ENCODE measurements at places on chromosomes 3 and 15. TPM values are rescaled to one million over a fixed set of nuclear protein-coding genes. Genes with fewer than 3 reads are reported as not detected.

ATP13A4 gene
- 0.13 TPM for total RNA-seq

ASB14 gene
- 23.0 TPM for total RNA-seq

GBE1 gene
- total RNA-seq, result 100 TPM

GOLGA6L9 gene
- total RNA-seq, result 0.66 TPM

TNK2 gene
- total RNA-seq, result 46.4 TPM

GRM2 gene
- total RNA-seq, result 0.66 TPM

DAZL gene
- total RNA-seq, result not detected

TRH gene
- not detected for total RNA-seq

GP9 gene
- total RNA-seq, result not detected

CACNA1D gene
- total RNA-seq, result 0.46 TPM

ANO10 gene
- 16.1 TPM for total RNA-seq

EEFSEC gene
- total RNA-seq, result 25.1 TPM

GRCh38 chr15:97129674-97130073 is 799.2 kb downstream of the NR2F2 start:
- H3K4me3 ChIP-seq, result no peak overlapping the region
- H3K27me3 ChIP-seq, result no peaks in the 10 kb centered on the region
- no peak overlapping the region for H3K27ac ChIP-seq
- DNase-seq, result no peak
- no peaks in the 10 kb centered on the region for H3K4me1 ChIP-seq

DNA sequence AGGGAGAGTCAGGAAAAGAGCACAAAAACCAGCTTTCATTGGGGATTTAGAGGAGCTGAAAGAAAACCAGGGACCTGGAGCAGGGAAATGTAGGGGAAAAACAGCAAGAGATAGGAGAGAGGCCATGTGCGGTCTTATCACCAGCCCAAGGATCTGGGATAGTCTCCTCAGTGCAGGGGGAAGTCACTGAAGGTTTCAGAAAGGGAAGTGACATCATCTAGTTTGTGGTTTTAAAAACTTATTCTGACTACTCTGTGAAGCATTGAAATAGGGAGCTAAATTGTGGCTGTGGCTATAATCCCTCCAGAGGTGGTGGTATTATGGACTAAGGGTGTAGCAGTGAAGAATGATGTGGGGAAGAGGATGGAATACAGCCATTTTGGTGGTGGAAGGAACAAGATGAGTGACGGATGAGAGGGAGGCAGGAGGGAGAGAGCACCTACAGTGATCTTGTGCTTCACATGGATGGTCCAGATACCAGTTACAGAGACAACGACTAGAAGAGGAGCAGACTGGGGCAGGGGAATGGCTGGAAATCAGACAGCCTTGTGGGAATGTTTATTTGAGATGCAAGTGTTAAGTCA is 72.7 kb downstream of the HMG20A start:
- DNase-seq, result no peak
- no peaks in the 10 kb centered on the region for H3K36me3 ChIP-seq
- peaks cover 75% of the 10 kb centered on the region for H3K4me1 ChIP-seq
- H3K27me3 ChIP-seq, result no peaks in the 10 kb centered on the region
- peak overlapping the region; percentile 23 for H3K27ac ChIP-seq
- no peak overlapping the region for H3K4me3 ChIP-seq

GRCh38 chr3:190580417-190580816 is 66.5 kb downstream of the IL1RAP start:
- no peaks in the 10 kb centered on the region for H3K36me3 ChIP-seq
- peaks cover 2% of the 10 kb centered on the region for H3K4me1 ChIP-seq
- H3K27ac ChIP-seq, result peak overlapping the region; percentile 74
- H3K27me3 ChIP-seq, result no peaks in the 10 kb centered on the region

DNA sequence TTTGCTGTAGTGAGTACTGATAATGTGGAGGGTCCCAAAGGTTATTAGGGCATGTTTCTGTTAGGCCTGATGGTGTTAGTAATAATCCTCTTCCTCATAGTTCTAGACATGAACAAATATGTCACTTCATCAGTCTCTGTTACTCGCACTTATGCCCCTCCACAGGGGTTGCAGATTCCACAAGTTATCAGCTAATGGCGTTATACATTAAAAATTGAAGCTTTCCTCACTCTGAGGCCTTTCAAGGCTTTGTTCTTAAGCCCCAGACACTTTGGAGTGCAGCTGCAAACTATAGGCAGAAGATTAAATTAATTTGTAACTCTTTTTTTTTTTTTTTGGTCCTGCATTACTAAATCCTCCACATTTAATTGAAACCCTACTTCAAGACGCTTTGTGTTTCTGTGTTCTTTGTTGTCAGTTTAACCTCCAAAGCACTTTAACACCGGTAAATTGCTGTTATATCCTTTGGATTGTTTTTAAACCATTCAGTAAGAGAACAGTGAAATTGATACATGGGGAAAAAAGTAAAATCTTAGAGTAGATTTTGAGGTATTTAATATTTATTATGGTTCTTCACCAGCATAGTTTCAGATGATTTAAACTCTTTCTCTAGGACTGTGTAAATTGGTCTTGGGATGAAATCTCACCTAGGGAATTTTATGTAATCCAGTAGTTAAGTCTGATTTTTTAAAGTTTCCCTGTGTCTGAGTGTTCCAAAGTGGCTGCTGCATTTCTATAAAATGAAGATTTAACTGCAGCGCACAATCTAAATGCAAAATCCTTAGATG is 103.1 kb upstream of the SKOR1 start:
- H3K36me3 ChIP-seq, result no peaks in the 10 kb centered on the region
- H3K4me1 ChIP-seq, result no peaks in the 10 kb centered on the region
- H3K27me3 ChIP-seq, result no peaks in the 10 kb centered on the region
- H3K27ac ChIP-seq, result no peak overlapping the region

DNA sequence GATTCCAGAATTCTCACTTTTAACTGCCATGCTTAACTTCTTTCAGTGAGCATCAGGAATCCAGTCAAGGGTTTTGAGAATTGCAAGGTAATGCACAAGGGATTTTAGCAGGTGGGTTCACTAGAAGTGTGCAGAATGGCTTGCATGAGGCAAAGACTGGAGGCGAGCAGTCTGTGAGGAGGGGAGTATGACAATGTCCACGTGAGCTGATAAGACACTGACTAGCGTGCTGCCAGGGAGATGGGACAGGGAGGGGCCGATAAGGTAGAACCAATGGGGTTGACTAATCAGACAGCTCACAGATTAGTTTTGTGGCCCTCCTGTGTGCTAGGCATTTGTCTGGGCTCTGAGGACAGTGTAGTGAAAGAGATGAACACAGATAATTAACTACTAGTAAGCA is 102.0 kb upstream of the DAZL start:
- no peaks in the 10 kb centered on the region for H3K4me1 ChIP-seq
- H3K27ac ChIP-seq, result no peak overlapping the region
- no peaks in the 10 kb centered on the region for H3K27me3 ChIP-seq
- no peak overlapping the region for H3K4me3 ChIP-seq
- H3K36me3 ChIP-seq, result no peaks in the 10 kb centered on the region
- no peak for DNase-seq

- no peaks in the 10 kb centered on the region for H3K27me3 ChIP-seq
- no peaks in the 10 kb centered on the region for H3K4me1 ChIP-seq
- DNase-seq, result peak; percentile 62
- H3K27ac ChIP-seq, result peak overlapping the region; percentile 95
Observed at GRCh38 chr15:43879386-43880355, 52.9 kb downstream of the WDR76 start.

- no peaks in the 10 kb centered on the region for H3K36me3 ChIP-seq
- H3K4me3 ChIP-seq, result no peak overlapping the region
- no peaks in the 10 kb centered on the region for H3K4me1 ChIP-seq
- H3K27ac ChIP-seq, result no peak overlapping the region
Observed at GRCh38 chr15:87604857-87605446, 651.6 kb downstream of the NTRK3 start.

DNA sequence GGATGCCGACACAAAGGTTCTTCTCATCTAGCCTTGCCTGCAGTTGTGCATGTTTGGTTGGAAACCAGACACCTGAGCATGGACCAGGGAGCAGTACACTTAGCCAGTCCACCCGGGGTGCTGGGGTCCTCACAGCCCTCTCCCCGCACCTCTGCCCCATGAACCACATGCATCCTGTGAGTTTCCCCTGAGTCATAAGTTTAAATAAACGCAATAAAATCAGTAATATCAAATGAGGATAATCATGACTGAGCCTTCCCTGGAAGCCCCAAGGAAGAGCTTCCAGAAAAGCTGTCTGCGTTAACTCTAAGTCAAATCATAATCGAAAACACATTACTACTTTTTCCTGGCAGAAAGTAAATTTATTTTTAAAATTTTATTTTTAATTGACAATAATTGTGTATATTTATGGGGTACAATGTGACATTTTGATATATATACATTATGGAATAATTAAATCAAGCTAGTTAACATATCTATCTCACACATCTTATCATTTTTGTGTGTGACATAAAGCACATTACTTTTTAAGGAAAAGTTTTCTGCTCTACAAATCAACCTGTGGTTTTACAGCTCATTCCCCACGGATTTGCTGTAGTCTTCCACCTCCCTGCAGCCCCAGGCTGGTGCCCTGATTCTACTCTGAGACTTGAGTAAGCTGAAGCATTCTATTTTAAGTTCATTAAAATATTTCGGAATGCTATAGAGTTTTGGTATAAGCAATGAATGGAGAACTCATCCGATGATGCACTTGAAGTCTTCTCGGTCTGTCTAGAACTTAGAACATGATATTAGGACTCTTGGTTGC is 166.0 kb upstream of the EIF1B start:
- DNase-seq, result no peak
- H3K36me3 ChIP-seq, result no peaks in the 10 kb centered on the region
- H3K27ac ChIP-seq, result no peak overlapping the region
- no peak overlapping the region for H3K4me3 ChIP-seq
- no peaks in the 10 kb centered on the region for H3K4me1 ChIP-seq

DNA sequence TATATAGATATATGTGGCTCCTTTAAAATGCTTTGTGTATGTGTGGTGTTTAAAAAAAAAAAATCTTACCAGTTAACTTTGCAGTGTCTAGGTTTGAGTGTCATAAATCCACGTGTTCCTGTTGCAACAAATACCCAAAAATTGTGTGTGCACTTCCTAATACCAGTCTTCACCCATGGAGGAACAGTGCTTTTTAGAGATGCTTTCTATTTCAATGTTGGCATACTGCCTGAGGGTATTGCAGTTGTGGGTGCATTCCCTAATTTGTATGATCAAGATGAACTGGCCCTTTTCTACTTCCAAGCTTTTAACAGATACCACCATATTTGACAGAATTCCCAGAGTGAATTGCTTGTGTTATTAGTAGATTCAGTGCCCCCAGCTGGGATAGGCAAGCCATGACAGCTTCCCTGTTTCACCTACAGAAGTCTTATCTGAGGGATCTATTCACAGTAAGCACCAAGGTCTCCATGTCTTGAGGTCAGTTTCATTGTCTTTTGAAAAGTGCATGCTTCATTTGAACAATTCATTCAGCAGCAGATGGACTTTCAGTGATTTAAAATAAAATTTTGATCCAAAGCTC is 68.9 kb upstream of the GOLGA6B start:
- no peak overlapping the region for H3K27ac ChIP-seq
- no peaks in the 10 kb centered on the region for H3K27me3 ChIP-seq
- H3K4me1 ChIP-seq, result peaks cover 12% of the 10 kb centered on the region
- DNase-seq, result no peak

DNA sequence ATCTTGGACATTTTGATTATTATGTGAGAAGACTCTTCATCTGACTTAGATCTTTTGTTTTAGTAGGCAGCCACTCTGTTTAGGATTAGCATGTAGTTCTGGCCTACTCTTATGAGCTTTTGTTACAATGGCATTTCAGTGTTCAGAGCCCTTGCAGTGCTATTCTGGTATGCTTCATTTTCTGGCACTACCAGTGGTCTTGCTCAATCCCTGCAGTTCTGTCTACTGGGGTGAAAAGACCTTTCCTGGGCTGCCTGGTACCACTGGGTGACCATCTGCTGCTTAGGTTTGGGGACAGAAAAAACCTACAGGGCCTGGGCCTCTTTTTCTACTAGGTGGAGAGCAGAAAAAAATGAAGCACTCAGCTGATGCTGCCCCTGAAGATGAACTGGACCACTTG is 42.5 kb downstream of the IL16 start:
- no peaks in the 10 kb centered on the region for H3K36me3 ChIP-seq

DNA sequence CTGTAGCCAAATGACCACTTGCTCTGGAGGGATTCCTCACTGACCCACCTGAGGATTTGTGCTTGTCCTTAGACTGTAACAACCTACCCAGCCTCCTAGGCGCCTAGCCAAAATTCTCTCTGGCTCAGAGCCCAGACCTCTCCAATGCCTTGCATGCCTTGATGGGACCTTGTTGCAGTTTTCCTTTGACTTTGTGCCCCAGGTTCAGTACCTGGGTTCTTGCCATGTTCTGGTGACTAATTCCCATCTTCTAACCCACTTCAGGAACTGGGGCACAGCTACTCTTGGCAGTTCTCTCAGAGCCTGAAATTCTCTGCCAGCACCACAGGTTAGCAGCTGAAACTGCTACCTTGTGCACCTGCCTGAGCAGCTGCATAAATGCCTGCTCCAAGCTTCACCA is 27.0 kb upstream of the UBE3A start:
- peak; percentile 23 for DNase-seq
- H3K4me3 ChIP-seq, result no peak overlapping the region
- H3K4me1 ChIP-seq, result no peaks in the 10 kb centered on the region
- H3K36me3 ChIP-seq, result no peaks in the 10 kb centered on the region
- H3K27me3 ChIP-seq, result no peaks in the 10 kb centered on the region
- H3K27ac ChIP-seq, result no peak overlapping the region

GRCh38 chr3:40120067-40120692 is 189.3 kb upstream of the EIF1B start:
- no peak for DNase-seq
- H3K27ac ChIP-seq, result no peak overlapping the region
- H3K4me1 ChIP-seq, result no peaks in the 10 kb centered on the region
- no peaks in the 10 kb centered on the region for H3K36me3 ChIP-seq

GRCh38 chr15:77742127-77742526 is 109.4 kb upstream of the LINGO1 start:
- H3K4me1 ChIP-seq, result no peaks in the 10 kb centered on the region
- H3K36me3 ChIP-seq, result no peaks in the 10 kb centered on the region
- DNase-seq, result no peak
- H3K4me3 ChIP-seq, result no peak overlapping the region
- H3K27ac ChIP-seq, result no peak overlapping the region
- H3K27me3 ChIP-seq, result peaks cover 57% of the 10 kb centered on the region

DNA sequence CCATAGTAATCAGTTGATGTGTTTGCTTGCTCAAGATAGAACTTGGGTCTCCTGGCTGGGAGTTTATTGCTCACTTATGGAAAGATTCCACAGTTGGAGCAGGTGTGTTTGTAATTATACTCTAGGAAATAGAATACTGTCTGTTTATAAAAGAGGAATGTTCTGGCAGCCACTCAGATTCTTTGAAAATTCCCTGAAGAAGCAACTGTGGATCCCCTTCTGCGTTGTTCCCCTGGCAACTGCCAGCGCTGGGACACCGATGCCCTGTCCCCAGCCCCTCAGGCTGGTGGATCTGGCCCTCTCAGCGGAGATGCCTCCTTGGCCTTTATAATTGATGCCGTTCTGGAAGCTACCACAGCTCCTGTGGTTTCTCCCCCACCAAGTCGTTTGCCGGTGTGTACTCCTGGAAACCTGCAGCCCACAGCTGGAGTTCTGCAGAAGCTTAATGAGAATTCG is 225.9 kb downstream of the ITPR1 start:
- no peak for DNase-seq
- peak overlapping the region; percentile 67 for H3K27ac ChIP-seq
- H3K36me3 ChIP-seq, result peaks cover 16% of the 10 kb centered on the region
